NCI-H187 (cell line): ENCODE measurements at places on chromosomes 1 and 21.

DNA sequence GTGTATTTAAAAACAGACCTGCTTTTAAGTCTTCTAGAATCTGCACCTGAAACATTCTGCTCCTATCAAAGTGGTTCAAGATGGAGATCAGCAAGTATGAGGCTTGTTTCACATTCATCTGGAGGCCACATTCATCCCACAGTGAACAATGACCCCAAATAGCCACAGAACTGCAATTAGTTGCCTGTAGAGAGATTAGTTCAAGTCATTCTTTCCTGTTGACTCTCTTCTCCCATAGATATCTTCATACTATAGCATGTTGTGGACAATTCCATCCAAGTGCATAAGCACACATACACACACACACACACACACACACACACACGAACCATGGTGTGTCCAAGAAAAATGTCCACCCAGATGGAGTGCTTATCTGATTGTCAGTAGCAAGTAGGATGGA lies 101.7 kb upstream of the FGGY start:
- DNase-seq = no peak

DNA sequence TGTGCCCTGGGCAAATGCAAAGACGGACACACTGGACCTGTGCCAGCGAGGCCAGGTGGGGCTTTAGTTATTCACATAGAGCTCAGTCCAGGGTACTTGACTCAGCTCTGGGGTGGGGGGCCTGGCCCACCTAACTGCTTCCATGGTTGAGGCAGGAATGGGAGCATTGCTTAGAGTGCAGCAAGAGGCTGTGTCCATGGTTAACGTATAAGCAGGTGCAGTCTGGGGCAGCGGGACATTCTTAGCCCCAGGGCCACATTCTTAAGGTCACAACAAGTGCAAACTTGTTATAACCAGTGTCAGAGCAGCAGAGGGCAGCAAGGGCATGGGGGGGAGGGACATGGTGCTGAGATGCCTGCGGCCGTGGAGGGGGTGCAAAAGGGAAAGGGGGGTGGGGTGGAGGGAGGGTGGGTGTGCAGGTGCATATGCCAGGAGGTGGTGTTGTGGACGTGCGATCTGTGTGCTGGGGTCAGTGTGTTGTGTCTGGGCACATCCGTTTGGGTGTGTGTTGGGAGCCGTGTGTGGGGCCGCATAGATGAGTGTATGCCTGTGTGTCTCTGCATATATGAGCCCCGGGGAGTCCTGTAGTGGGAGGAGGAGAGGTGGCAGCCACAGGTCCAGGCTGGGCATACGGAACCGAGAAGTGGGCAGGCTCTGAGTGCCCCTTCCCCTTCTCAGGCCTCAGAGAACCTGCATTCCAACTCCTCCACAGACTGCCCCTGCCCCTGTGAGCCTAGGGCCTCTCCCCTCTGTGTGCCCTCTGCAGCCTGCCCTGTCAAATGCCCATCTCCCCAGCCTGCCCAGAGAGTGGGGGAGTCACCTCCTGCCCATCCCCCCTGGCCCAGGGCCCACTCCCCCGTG lies 8.4 kb downstream of the KCNJ10 start:
- no peak for DNase-seq

DNA sequence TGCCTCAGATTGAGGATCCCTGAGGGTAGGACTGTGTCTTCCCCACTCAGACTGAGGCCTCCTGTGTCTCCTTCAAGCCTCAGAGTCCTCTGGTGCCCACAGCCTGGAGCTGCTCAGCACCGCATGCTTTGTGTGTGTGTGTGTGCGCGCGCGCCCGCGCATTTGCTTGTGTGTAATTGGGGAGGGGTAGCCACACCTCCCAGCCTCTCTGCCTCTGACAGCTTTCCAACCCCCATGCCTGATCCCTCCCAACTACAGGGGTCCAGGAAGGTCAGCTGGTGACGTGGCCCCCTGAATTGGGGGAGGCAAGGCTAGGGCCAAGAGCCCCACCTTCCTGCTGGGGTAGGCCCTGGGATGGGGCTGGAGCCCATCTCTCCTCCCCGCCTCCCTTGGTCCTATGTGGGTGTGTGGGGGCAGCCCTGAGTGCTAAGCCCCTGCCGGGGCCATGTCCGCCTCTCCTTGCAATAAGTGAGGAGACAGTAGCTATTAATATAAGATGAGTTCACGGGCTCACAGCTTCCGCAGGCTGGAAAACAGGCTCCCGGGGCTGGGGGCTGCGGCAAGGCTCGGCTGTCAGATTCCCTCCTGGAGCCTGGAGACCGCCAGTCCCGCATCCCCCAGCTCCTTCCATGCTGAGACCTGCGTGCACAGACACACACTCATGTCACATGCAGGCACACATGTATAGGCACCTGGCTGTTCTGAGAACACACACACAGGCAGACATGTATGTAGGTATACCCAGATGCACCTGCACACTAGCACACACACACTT lies 7.0 kb downstream of the GPR3 start:
- no peak for DNase-seq

DNA sequence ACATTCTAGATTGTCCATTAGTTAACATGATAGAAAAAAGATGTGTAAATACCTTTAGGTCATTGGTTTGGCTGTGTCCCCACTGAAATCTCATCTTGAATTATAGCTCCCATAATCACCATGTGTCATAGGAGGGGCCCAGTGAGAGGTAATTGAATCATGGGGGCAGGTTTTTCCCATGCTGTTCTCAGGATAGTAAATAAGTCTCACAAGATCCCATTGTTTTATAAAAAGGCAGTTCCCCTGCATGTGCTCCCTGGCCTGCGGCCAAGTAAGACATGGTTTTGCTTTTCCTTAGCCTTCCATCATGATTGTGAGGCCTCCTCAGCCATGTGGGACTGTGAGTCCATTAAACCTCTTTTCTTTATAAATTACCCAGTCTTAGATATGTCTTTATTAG lies 32.5 kb upstream of the SLC44A5 start:
- DNase-seq = no peak

- DNase-seq = no peak
These were observed 38.0 kb downstream of the SLC1A7 start for GRCh38 chr1:53104289-53104913.

- DNase-seq = no peak
These were observed 125.2 kb upstream of the ZBTB40 start for GRCh38 chr1:22326372-22326915.

DNA sequence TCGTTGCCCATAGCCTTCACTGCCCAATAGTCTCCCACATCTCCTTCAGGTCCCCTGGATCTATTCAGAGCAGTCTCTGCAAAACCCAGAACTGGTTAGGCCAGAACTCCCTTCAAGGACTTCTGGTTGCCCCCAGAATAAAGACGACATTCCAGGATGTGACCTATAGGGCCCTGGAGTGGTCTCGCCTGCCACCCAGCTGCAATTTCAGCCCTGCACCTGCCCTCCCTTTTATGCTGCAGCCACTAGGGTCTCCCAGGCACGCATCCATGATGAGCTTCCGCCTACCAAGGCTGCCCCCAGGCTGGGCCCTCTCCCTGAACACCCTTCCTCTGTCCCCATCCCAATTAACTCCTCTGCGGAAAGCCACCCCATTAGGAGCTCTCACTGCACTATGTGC lies 7.2 kb upstream of the TSPEAR start:
- DNase-seq = no peak

- no peak for DNase-seq
These were observed 610 bp downstream of the COL6A2 start for GRCh38 chr21:46098303-46099141.

DNA sequence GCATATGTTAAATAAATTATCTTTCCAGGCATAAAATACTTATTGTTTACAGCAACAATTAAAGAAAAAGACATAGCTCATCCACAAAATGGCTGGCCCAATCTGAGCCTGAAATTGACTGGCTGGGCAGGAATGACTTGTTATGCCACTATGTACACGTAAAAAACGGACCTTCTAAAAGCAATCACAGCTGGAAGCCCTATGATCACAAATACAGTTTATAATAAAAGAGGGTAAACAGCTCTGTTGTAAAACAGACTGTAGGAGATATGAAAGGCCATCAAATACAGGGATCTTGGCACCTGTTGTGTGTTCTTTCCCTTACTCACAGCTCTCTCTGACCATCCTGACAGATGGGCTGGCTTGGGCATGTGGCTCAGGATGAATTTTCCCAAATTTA lies 70.5 kb upstream of the DMRTA2 start:
- no peak for DNase-seq

DNA sequence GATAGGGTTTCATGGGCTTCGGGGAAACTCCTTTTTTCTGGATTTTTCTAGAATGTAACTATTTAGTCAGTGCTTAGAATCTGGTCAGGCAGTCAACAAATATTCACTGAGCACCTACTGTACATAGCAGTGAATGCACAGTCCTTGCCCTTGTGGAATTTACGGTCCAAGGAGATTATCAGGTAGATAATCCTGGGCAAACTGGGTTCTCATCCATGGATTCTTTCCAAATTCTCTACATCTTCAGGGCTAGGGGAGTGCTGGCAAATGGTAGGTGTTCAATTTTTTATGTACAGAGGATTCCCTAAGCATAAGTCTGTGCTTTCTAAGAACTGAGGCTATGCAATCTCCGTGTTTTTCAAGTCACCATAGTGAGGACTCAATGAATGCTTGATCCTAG lies 140.7 kb upstream of the CD34 start:
- no peak for DNase-seq

GRCh38 chr1:209686322-209686721 lies 11.1 kb downstream of the G0S2 start:
- no peak for DNase-seq
